CD8-positive, alpha-beta memory T cell (primary cell): ENCODE measurements at places on chromosomes 1 and 21.

- no peak for DNase-seq
Observed at GRCh38 chr1:218809061-218809460, 364.6 kb upstream of the LYPLAL1 start.

GRCh38 chr1:240847325-240847724 is 235.4 kb upstream of the GREM2 start:
- DNase-seq = no peak

- no peak for DNase-seq
Observed at GRCh38 chr1:8201331-8201861, 116.5 kb upstream of the SLC45A1 start.

DNA sequence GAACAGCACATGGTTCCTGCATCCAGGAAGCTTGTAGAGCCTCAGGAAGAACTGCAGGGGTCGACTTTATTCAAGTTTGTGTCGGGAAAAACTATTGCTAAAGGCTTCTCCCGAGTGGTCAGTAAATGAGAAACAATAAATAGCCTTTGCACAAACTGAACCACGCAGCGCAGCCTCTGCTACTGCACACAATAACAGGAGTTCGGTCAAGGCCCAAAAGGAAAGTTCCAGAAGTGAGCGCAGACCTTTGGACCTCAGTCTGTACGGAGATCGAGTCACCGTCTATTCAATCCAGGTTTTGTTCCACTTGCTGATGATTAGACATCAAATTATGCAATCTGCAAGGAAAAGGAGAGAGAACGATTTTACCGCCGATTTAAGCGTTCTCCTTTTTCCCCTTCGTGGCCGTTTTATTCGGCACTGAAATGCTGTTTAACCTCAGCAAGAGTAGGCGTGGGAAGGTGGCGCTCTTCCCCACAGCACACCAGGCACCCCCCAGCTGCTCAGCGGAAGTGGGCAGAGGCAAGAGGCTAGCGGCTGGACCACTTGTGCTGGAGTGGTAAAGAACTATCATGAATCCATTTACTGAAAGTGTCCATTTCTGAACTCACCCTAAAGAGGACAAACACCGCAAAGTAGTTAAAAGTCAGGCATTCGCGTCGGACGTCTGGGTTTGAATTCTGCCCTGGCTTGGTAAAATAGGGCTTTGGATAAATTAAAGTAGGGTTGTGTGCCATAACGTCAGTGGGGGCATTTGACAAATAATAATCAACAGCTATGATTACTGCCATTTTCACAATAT is 6.1 kb upstream of the LHX8 start:
- DNase-seq = no peak

DNA sequence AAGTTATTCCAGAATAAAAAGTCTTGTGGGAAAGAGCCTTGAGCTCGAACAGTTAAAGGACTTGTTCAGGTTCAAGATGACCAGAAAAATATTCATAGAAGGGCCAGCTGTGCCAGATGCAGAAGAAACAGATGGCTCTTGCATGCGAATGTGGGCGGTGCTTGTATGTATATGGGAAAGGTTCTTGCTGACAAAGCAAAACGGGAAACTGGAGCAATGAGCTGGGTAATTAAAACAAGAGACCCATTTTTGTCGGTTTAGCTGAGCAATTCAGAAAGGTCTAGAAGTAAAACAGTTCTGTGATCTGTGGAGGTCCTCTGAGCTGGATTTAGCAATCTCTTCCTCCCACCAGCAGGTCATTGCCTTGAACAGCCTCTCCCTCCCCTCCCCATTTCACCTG is 107.2 kb upstream of the MARK1 start:
- no peak for DNase-seq

DNA sequence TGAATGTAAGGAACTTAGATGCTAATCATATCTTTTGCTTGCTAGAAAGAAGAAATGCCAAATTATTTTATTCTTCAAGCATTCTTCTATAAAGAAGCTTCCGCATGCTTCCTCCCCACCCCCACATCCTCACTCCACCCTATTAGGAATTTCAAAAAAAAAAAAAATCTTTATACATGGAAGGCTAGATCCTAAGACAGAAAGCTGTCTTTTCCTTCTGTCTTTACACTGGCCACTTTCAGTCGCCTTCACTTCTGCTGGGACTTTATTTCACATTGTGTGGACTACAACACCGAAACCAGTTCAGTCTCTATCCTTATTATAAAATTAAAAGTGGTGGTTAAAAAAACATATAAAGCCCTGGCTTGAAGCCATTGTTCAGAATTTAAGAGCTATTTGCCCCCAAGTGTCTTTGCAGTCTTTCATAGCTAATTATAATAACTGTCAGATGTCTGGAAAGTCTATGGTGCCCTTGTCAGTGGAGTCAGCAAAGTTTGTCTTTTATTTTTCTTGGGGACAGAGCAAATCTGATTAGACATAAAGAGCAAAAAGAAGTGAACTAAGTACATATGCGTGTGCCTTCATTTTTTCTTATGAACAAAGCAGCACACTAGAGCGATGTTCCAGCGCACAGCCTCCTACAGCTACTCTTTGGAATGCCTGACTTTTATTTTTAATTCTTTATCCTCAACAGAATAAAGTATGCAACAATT is 297.7 kb downstream of the PTPRC start:
- no peak for DNase-seq

DNA sequence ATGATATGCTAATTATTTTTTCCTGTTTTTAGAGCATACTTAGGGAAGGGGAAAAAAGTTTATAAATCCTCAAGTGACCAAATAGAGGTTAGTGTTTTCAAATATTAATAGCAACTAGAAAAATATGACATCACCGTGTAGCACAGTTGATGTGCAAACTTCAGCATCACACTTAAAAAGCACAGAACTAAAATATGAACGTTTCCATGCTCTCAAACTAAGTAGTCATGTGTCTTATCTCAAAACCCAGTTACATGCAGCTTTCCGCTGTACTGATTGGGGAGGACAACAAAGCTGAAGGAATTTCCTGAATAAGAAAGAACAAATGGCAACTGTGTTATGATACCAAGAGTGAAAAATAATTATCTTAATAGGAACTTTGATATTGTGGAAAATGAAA is 903.7 kb downstream of the ADGRL2 start:
- DNase-seq = no peak

DNA sequence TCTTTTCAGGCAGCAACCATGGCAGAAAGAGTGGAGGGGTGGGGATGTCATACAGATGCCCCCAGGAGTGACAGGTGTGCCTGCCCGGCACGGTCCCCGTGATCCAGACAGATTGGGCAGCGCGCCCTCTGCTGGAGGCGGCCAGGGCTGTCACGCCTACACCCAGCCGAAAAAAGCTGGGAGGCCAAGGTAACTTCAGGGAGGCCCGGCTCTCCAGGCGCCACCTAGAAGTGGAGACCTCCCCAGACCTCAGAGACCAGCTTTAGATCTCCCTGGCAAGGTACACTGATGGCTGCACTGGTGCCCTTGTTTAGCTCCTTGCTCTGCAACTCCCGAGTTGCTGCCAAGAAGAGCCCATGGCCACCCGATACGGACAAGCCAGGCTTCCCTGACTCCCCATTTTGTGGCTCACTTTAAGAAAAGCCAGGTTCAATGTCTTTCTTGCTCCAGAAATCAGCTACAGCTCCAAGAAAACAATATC is 6.6 kb downstream of the GOLT1A start:
- peak; percentile 70 for DNase-seq

DNA sequence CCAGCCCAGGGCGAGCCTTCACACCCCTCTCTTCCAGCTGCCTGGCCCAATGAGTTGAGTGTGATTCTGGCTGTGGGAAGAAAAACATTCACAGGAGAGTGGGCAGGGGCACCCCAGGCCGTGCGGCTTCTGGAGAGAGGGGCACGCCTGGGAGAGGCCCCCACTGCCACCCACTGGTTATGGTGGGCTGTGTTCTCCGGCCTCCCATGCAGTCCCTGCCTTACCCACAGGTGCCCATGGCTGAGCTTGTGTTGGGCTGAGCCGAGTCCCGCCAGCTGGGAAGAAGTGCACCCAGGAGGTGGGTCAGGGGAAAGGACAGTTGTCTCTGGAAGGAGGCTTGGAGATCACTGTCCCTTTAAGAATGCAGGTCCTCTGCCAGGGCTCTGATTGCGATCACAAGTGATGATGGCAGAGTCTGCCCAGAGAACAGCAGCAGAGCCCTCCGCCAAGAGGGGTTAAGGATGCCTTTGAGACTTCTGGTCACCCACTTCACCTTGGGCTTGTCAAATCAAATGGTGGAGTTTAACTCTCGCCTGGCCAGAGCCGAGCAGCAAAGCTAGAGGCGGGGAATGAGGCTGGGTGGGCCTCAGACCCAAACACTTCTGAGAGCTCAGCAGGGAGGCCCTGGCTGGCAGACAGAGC is 124.7 kb upstream of the ARHGEF16 start:
- no peak for DNase-seq

- no peak for DNase-seq
Observed at GRCh38 chr1:173934440-173934839, 17.3 kb upstream of the SERPINC1 start.

- no peak for DNase-seq
Observed at GRCh38 chr1:235410467-235410866, 43.2 kb downstream of the TBCE start.

DNA sequence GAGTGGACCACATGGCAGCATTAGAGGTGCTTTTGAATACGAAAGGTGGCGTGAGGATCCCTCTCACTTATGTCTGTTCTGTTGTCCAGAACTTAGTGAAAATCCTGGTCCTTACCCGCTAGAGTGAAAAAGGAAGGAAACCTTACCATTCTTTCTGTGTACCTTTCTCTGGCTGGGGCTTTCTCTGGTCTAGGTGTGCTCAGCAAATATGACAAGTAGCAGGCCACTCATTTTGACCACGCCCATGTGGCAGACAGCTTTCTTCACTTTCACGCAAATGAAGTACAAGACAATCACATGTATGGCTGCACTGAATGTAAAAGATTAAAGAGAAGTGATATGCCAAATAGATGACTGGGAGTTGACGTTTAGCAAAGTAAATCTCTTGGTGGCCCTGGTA is 131.9 kb downstream of the FGGY start:
- no peak for DNase-seq

- peak; percentile 60 for DNase-seq
Observed at GRCh38 chr1:145690587-145691558, 16.3 kb downstream of the PDZK1 start.

GRCh38 chr1:58621391-58621790 is 44.3 kb upstream of the TACSTD2 start:
- DNase-seq = no peak

GRCh38 chr1:7644961-7645750 is 125.9 kb upstream of the VAMP3 start:
- DNase-seq = no peak

DNA sequence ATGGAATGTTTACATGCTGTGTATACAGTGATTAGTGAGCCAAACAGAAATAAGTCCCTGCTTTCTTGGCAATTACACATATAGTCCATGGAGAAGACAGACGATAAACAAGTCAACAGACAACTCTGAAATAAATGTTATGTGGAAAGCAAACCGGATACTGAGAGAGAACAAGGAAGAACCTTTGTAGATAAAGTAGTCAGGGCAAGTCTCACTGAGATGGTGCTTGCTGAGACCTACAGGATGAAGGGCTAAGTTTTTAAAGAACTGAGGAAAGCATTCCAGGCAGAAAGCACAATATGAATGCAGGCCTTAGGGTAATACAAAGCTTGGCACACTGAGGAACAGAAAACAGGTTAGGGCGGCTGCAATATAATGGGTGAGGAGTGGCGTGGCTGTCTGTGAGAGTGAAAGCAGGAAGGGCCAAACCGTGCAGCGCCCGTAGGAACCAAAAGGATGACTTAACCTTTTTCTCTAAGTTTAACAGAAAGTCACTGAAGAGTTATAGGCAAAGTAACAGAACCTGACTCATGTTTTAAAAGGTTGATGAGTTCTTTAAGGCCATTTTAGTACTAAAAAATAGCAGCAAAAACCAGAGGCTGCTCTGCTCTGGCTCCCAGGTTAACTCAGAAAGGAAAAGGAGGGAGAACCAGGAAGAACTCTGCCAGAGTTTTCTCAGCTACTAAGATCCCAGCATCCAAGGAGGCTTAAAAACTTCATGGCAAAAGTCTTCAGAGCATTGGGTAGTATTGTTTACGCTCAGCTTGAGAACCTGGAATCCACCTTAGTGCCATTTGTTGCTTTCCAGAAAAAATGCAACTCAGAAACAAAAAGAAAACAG is 8.7 kb upstream of the TTF2 start:
- no peak for DNase-seq

- no peak for DNase-seq
Observed at GRCh38 chr1:40622936-40623629, 42.4 kb downstream of the RIMS3 start.

DNA sequence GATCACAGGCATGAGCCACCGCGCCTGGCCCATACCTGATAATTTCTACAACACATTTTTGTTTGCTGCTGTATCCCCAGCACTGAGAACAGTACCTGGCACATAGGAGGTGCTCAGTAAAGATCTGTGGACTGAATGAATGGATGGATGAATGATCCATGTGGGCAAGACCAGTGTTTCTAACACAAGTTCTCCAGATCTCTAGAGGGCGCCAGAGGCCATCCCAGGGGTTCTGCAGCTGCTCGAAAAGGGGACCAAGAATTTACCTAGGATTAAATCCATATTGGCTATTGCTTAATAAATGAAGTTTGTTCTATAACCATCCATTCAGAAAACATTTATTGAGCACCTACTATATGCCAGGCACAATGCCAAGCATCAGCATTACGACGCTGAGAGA is 167.7 kb downstream of the ACTL8 start:
- DNase-seq = no peak
